ENCODE measurements at places on chromosomes 3 and 15. TPM values are rescaled to one million over a fixed set of nuclear protein-coding genes. Genes with fewer than 3 reads are reported as not detected.
A peak's percentile ranks its signal among the peaks of the same experiment; 100 is the strongest.

The LINGO1 gene
- not detected for total RNA-seq

- peak overlapping the region; percentile 62 for H3K27ac ChIP-seq
- H3K4me1 ChIP-seq, result peaks cover 87% of the 10 kb centered on the region
- DNase-seq, result no peak
- H3K27me3 ChIP-seq, result no peaks in the 10 kb centered on the region
Observed at GRCh38 chr15:38526158-38526557, 38.5 kb downstream of the RASGRP1 start.

The SPSB4 gene
- total RNA-seq, result not detected

DNA sequence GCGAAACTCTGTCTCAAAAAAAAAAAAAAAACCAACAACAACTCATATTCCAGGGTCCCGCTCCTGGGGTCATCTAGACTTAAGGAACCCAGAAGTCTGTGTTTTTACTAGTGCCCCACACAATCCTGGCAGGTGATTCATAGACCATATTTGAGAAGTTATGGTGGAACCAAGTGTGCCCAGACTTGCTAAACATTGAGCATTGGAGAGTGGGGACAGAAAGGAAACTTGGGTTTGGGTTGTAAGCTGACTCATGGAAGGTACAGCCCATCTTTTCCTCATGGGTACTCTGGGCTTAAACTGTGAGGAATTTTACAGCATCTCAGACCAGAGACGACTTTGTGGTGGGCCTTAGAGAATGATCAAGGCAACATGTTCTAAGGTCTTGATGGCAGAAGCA is 18.3 kb upstream of the IGF2BP2 start:
- H3K4me1 ChIP-seq, result no peaks in the 10 kb centered on the region
- DNase-seq, result no peak
- H3K27ac ChIP-seq, result no peak overlapping the region
- H3K36me3 ChIP-seq, result no peaks in the 10 kb centered on the region
- no peak overlapping the region for H3K4me3 ChIP-seq

The A4GNT gene
- total RNA-seq, result not detected

DNA sequence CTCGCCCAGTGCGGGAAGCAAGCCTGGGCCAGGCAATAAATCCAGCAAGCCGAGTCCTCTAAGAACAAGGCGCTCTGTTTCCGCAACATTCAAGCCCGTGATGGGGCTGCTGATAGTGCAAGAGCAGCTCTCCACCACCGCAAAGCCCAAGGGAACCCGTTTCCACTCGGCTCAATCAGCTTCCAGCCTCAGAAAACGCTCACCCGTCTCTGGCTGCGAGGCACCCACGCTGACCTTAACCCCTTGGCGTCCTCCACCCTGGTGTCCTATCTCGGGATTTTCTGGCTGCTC is 17.8 kb downstream of the SPATA12 start:
- H3K36me3 ChIP-seq, result no peaks in the 10 kb centered on the region
- H3K4me3 ChIP-seq, result peak overlapping the region; percentile 42
- DNase-seq, result peak; percentile 46
- H3K4me1 ChIP-seq, result peaks cover 7% of the 10 kb centered on the region

The SYNPR gene
- not detected for total RNA-seq

The LMAN1L gene
- total RNA-seq, result 0.11 TPM

The SENP5 gene
- total RNA-seq, result 28.0 TPM

DNA sequence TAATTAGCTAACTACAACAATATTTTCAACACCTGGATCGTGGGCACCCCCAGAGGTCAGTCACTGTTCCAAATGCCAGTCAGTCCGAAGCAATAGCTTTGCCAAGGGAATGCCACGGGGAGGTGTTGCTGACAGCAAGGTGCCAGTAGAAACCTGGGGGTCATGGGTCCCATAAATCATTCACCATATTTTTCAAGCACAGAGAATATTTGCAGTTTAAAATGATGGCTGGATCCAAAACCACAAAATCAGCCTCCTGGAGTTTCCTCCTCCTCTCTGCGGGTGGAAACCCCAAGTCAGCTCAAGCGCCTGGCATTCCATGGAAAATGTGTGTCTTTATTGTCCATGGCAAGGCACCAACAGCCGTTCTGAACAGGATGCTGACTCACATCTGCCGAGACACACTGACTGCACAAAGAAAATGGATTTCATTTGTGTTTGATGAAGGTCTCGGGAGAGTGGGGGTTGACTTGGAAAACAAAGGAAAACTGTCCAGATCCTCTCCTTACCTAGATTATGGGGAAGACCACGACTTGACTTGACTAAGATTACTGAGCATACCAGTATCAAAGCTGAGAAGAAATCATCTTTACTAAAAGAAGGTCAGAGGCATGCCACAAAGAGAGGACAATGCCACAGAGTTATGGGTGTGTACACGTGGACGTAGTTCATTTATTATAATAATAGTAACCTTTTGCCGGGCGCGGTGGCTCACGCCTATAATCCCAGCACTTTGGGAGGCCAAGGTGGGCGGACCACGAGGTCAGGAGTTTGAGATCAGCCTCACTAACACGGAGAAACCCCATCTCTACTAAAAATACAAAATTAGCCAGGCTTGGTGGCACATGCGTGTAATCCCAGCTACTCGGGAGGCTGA is 26.4 kb downstream of the ANXA2 start:
- peaks cover 4% of the 10 kb centered on the region for H3K36me3 ChIP-seq
- no peaks in the 10 kb centered on the region for H3K27me3 ChIP-seq
- peak overlapping the region; percentile 68 for H3K27ac ChIP-seq
- peak; percentile 45 for DNase-seq

The CFAP20DC gene
- 1.5 TPM for total RNA-seq

DNA sequence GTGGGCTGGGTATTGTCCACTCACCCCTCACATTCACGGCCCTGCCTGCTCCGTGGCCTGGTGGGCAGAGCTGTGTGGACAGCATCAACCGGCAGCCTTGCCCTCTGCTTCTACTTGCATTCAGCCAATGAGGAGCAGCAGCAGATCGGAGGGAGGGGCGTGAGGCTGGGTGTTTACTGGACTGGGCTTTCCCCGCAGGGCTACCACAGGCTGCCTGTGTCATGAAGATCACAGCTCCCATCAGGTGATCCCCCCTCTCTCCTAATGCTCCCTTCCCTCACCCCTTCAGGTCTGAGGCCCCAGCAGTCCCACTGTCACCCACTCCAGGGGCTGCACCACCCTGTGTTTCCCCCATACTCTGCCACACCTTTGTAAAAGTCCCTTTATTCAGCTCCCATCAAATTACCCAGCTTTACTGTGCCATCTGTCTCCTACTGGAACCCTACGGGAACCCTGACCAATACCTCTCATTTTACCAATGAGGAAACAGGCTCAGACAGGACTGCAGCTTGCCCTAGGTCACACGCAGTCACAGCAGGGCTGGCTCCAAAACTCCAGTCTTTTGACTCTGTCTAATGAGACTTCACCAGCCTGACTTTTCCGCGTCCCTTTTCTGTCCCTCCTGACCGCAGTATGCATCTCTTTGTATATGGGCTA is 81.1 kb downstream of the MEGF11 start:
- H3K4me1 ChIP-seq, result no peaks in the 10 kb centered on the region
- DNase-seq, result no peak

DNA sequence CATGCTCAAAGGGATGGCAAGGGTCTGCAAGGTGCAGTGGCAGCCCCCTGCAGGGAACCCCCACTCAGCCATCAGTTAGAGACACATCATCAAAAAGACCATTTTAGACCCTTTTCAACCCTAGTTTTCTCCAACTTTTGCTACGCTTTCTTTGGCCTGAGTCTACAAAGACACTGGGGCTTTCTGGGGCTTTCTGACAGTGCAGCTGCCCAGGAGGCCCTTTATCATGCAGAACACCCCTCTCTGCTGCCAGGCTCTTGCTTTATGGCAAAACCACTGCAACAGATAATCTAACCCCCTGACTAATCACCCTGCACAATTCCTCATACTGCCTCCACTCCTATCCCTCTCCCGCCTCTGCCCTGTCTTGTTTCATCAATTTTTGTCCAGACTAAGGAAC is 2.4 kb downstream of the NMNAT3 start:
- DNase-seq, result no peak
- H3K36me3 ChIP-seq, result no peaks in the 10 kb centered on the region
- peaks cover 7% of the 10 kb centered on the region for H3K4me1 ChIP-seq
- H3K4me3 ChIP-seq, result no peak overlapping the region

DNA sequence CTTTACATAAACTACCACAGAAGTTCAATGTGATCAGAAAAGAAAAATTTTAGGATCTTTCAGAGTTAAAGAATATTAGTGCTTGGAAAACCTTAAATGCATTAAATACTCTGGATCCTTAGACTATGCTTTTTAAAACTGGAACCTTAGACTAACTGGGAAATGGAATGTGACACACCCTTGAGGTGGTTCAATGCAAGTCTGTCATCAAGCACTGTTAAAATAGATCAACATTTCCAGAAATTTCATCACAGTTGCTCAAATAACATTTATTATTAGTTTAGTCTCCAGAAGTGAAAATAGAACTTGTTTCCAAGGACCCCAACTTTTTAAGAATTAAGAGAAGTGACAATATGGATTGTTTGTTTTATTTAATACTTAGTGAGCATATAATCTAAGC is 71.8 kb downstream of the GAP43 start:
- no peak overlapping the region for H3K4me3 ChIP-seq
- no peaks in the 10 kb centered on the region for H3K27me3 ChIP-seq
- H3K4me1 ChIP-seq, result no peaks in the 10 kb centered on the region
- no peak overlapping the region for H3K27ac ChIP-seq

DNA sequence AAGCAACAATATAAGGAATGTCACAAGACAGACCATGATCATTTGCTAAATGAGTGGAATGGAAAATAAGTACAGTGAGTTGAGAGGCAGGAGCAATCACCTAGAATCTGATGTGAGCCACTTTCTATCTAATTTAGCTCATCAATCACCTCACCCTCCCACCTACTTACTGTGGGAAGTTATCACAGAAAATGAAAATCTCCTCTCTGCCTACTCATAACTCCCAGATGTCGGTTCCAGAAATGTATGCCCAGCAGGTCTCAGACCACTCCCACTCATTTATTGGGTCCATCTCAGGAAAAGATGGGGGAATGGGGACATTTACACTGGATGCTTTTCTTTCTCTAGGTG is 270.9 kb downstream of the FHIT start:
- DNase-seq, result no peak
- no peaks in the 10 kb centered on the region for H3K27me3 ChIP-seq
- H3K27ac ChIP-seq, result no peak overlapping the region
- H3K4me3 ChIP-seq, result no peak overlapping the region
- peaks cover 3% of the 10 kb centered on the region for H3K36me3 ChIP-seq

DNA sequence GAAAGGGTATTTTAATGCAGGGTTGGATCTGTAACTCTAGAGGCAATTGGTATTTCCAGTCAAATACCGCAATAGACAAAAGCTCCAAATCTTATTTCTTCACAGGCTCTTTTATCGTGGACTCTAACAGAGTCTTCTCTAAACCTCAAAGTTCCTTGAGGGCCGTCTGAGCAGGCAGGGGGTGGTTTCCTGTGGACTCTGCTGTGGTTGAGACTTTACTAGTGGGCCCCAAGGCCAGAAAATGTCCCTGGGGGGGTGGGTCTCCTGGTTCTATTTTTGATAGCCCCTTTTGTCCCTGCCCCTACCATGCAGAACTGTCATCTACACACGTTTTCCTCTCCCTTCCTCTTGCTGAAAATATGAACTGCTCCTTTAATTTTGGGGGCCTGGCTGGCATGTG is 80.1 kb downstream of the ASB7 start:
- no peak for DNase-seq
- H3K36me3 ChIP-seq, result no peaks in the 10 kb centered on the region
- H3K27me3 ChIP-seq, result no peaks in the 10 kb centered on the region
- H3K4me1 ChIP-seq, result no peaks in the 10 kb centered on the region
- H3K4me3 ChIP-seq, result no peak overlapping the region

The GASK1A gene
- not detected for total RNA-seq

DNA sequence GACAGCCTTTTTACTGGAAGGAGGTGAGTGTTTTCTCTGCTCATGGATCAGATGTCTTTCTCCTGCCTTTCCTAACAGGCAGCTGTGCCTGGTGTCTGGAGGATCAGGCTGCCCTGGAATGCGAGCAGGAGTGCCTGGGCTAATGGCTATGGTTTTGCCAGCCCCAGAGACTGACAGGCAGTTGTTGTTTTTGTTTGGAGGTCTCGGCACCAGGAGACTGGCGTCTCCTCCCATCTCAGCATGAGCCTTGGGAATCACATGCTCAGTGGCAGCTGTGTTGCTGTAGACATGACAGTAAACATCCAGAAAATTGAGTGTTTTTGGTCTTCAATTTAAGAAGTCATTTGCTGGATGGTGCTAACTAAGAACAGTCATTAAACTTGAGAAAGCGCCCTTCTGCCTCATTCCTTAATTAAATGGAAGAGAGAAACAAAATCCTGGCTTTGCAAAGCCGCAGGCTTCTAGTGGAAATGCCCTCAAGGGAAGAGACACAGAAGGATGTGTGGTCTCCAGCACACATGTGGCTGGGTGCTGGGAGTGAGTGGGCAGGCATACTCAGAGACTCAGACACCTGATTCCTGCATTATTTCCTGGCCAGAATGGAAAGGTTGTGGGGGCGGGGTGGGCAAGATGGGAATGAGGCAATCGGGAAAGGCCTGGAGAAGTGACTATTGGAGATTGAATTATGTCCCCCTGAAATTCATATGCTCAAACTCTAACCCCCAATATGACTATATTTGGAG is 97.0 kb upstream of the NMNAT3 start:
- H3K27ac ChIP-seq, result no peak overlapping the region
- H3K36me3 ChIP-seq, result no peaks in the 10 kb centered on the region
- no peak for DNase-seq

GRCh38 chr15:83794209-83794608 is 140.3 kb downstream of the ADAMTSL3 start:
- H3K27ac ChIP-seq, result no peak overlapping the region
- H3K36me3 ChIP-seq, result no peaks in the 10 kb centered on the region
- H3K4me3 ChIP-seq, result no peak overlapping the region
- no peaks in the 10 kb centered on the region for H3K4me1 ChIP-seq
- no peak for DNase-seq

- H3K27me3 ChIP-seq, result no peaks in the 10 kb centered on the region
Observed at GRCh38 chr3:81170298-81170697, 591.1 kb downstream of the GBE1 start.

GRCh38 chr15:72229076-72229946 is 1.7 kb downstream of the PKM start:
- peak overlapping the region; percentile 92 for H3K27ac ChIP-seq
- no peaks in the 10 kb centered on the region for H3K27me3 ChIP-seq
- peak; percentile 65 for DNase-seq
- peaks cover 51% of the 10 kb centered on the region for H3K36me3 ChIP-seq

The ALDH1A2 gene
- total RNA-seq, result 1.4 TPM

GRCh38 chr3:158539414-158540014 is 31.5 kb upstream of the MLF1 start:
- no peaks in the 10 kb centered on the region for H3K27me3 ChIP-seq
- no peaks in the 10 kb centered on the region for H3K4me1 ChIP-seq
- DNase-seq, result peak; percentile 68
- peaks cover 8% of the 10 kb centered on the region for H3K36me3 ChIP-seq

GRCh38 chr3:160413613-160414248 is 14.3 kb downstream of the SMC4 start:
- no peak overlapping the region for H3K4me3 ChIP-seq
- DNase-seq, result peak; percentile 61
- H3K27ac ChIP-seq, result no peak overlapping the region
- H3K36me3 ChIP-seq, result peaks cover 56% of the 10 kb centered on the region
- H3K27me3 ChIP-seq, result no peaks in the 10 kb centered on the region

- no peaks in the 10 kb centered on the region for H3K27me3 ChIP-seq
Observed at GRCh38 chr3:171351676-171352075, 108.5 kb downstream of the TNIK start.

The GOLGA6D gene
- total RNA-seq, result not detected
